ENCODE measurements at places on chromosomes 12 and 14.

GRCh38 chr12:108859923-108860291 is 2.5 kb upstream of the SSH1 start:
- no peak for DNase-seq

DNA sequence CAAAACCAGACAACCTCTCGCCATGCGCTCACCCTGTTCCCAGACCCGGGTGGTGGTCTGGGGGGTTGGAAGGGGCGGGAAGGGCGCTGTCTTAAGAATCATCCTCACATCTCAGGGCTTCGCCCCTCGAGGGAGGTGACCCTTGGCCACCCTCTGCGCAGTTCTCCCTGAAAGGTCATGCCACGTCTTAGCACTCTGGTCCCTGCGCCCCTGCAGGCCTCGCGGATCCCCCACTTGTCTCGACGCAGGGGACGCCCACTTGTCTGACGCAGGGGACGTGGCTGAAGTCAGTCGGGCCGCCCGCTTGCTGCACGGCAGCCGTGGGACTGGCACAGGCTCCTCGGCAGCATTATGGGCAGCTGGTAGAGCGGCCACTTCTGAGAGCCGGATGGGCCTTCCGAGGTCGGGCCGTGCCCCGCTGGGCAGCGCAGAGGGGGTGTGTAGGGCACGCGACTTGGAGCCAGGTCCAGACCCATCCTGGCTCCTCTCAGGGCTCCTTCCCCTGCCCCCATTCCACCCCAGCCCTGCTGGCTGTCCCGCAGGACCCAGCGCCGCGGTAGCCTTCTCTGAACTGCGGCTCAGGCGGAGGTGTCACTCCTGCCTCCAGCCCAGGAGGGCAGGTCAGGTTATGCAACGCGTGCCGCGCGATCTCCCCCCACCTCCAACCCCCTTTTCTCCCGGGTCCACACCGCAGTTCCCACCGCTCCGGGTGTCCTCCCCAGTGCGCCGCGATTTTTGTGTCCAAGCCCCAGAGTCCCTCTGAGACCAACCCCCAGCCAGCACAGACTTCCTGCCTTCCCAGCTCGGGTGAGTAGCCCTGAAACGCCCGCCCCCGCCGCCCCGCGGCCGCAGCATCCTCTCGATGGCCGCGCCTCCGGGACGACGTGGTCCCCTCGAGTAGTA is 40.9 kb upstream of the CAPRIN2 start:
- peak; percentile 16 for DNase-seq

GRCh38 chr12:88011755-88012154 is 17.4 kb downstream of the C12orf50 start:
- no peak for DNase-seq

DNA sequence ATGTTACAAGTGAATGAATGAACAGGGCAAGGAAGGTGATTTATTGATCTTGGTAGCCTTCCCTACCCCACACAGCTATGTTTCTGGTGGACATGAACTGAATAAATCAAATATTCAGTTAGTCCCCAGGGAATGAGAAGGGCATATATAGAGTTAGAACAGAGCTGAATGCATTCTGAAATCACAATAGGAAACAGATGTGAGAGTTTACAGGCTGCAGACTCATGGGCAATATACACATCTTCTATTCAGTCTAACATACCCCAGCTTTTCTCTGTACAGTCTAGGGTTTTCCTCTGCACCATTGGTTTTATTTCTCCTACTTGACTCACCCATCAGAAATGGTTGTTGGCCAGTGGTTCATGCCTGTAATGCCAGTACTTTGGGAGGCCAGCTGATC is 7.3 kb upstream of the STX2 start:
- DNase-seq = no peak

GRCh38 chr12:29752121-29752520 is 31.6 kb downstream of the TMTC1 start:
- no peak for DNase-seq

- DNase-seq = no peak
These were observed 6.5 kb upstream of the BCAT1 start for GRCh38 chr12:24955389-24955788.

- peak; percentile 29 for DNase-seq
These were observed 127.1 kb downstream of the FIGNL2 start for GRCh38 chr12:51721282-51721940.

- no peak for DNase-seq
These were observed 28.1 kb downstream of the CFAP251 start for GRCh38 chr12:121946313-121947025.

- DNase-seq = no peak
These were observed 198.3 kb upstream of the PDZRN4 start for GRCh38 chr12:40989785-40990184.

DNA sequence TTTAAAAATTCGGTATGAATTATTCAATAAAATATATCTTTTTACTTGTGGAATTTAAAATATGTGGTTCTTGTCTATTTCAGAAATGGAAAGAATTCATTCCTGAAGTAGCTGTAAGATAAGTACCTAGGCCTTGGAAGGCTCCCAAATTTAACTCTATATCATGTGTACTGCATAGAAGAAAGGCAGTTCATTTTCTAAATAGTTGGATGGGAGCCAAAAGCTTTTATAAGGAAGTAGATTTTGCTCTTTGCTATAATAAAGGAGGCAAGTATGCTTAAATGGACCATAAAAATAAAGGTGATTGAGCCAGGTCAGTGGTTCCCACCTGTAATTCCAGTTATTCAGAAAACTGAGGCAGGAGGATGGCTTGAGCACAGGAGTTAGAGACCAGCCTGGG is 187.5 kb downstream of the ATXN7L3B start:
- DNase-seq = no peak

DNA sequence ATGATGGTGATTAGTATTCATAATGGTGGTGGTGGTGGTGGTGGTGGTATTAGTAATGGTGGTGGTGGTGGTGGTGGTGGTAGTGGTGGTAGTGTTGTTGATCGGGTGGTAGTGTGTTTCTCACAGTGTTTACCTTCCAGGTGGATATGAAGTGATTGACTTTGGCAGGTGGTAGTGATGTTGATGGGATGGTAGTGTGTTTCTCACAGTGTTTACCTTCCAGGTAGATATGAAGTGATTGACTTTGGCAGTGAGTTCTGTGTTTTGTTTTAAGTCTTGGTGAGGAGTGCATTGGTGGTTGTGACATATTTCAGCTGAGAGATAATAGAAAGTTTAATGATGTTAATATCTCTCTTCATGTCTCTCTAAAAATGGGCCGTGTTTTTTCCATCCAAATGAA is 189.4 kb downstream of the TMTC2 start:
- DNase-seq = no peak

DNA sequence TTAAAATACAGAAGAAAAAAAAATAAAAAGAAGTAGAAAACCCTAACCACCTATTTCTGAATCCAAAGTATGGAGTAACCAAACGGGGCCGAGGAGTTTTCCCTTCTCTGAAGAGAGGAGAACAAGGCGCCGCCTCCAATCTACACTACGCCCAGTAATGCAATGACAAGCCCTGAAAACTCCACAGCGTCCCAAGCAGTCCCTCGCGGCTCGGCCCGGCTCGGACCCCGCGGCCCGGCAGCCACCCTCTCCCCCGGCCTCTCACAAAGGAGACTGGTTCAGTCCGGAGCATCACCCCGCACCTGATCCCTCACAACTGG is 371 bp downstream of the CHD8 start:
- no peak for DNase-seq

DNA sequence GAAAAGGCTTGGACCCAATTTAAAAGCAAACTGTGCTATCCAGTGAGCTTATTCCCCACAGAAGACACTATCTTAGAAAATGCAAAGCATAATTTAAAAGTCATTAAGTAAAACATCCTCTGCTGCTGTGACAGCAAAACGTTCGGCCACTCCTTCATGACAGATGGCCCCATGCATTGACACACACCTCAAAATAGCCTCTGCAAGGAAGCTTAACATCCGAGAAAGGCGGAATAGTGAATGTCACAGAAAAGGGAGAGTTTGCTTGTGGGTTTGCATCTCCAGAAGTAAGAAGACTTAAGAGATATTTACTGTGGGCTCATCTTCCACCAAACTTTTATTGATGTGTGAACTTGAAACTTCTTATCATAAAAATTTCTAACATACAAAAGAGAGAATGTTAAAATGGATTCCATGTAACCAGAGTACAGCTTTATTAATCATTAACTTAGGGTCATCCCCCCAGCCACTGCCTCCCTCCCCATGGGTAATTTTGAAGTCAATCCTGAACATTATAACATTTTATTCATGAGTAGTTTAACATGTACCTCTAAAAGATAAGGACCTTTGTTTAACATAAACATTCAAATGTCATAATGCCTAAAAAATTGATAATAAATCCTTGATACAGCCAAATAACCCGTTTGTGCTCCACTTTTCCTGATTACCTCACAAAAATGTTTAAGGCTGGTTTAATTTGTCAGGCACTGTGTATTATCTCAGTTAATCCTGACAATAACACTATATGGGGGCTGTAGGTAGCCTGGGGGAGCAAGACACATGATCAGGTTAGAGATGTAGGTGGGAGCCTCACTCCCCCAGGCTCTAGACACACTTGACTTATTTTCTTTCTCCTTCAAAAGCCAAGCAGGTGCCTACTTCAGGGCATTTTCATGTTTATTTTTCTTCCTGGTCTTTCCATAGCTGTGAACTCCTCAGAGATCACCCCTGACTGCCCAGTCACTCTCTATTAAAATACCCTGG is 119.7 kb upstream of the TMCC3 start:
- no peak for DNase-seq

GRCh38 chr14:53209370-53209769 is 56.2 kb upstream of the DDHD1 start:
- DNase-seq = no peak

DNA sequence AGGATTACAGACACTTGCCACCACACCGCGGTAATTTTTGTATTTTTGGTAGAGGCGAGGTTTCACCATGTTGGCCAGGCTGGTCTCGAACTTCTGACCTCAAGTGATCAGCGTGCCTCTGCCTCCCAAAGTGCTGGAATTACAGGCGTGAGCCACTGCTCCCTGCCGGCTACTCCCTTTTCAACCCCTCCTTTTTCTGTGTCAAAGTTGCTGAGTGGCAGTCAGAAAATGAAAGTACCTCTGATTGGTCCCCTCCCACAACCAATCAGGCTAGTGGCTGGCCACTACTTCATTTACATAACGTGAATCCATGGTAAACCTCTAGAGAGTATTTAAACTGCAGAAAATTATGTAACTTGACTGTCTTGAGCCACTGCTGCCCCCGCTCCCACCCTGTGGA is 5.9 kb downstream of the RESF1 start:
- no peak for DNase-seq

- peak; percentile 28 for DNase-seq
These were observed 1.3 kb upstream of the NCOR2 start for GRCh38 chr12:124568431-124569374.

GRCh38 chr12:76460807-76461206 is 98.8 kb downstream of the OSBPL8 start:
- DNase-seq = no peak

- no peak for DNase-seq
These were observed 178.5 kb downstream of the SSPN start for GRCh38 chr12:26373606-26374495.

DNA sequence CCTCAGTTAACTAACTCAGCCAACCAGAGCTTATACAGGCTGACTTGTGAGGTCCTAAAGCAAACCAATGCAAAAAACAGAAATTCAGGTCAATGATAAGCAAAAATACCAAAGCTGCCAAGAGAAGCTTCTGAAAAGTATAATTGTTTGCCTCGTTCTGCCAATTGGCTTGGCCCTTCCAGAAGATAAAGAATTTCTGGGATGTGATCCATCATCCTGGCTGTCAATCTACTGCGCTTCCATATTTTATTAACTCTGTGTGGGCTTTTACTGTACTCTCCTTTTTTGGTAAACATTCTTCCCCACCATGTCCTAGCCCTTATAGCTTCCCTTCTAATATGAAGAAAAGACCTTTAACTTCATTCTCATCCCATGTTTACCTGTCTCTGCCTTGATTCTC is 387.9 kb downstream of the TMEM117 start:
- no peak for DNase-seq

- DNase-seq = no peak
These were observed 409.7 kb downstream of the EGLN3 start for GRCh38 chr14:33541171-33541570.

- no peak for DNase-seq
These were observed 268.9 kb downstream of the FLRT2 start for GRCh38 chr14:85798856-85799255.

GRCh38 chr14:75579882-75580281 is 1.5 kb downstream of the FLVCR2 start:
- DNase-seq = no peak

DNA sequence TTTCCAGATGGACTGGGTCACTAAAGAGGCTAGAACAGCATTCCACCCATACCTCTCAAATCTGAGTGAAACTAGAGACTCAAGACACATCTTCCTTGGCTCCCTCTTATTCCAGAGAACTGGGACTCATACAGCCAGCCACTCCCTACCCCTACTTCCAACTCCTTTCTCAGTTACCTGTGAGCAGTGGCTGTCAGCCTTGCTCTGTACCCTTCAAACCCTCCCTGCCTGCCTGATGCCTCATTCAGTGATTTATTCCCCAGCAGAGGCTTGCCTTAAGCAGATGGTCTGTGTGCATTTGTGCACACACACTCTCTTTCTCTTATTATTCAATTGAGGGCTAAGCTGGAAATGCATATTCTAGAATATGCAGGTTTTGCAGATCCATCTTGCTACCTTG is 14.6 kb downstream of the GPR84 start:
- DNase-seq = no peak

DNA sequence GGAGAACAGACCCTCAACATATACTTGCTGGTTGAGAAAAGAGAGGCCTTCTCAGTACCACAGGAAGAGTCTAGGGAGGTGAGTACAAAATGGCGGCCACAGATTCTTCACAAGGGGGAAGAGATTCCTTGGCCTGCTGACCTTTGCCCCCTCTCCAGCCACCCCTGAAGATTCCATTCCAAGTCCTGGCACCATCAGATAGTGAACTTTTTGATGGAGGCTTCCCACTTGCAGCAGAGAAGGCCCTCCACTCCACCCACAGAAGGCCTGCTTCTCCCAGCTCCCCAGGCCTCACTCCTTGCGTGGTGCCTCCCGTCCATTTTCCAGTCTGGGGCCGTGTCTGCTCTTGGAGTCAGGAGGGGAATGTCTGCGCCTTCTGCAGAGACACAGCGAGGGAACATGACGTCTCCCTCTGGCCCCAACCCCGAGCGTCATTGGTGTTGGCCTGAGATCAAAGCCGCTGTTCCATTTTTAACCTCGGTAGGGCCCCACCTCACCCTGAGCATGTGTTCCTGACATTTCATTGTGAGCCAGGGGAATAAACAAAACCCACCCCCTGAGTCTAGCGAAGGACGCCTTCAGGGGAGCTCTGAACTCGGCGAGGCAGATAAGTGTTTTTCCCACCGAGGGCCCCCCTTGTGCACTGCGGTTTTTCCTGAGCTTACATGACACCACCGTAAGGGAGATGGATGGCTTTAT is 268.7 kb upstream of the TBX3 start:
- DNase-seq = no peak

DNA sequence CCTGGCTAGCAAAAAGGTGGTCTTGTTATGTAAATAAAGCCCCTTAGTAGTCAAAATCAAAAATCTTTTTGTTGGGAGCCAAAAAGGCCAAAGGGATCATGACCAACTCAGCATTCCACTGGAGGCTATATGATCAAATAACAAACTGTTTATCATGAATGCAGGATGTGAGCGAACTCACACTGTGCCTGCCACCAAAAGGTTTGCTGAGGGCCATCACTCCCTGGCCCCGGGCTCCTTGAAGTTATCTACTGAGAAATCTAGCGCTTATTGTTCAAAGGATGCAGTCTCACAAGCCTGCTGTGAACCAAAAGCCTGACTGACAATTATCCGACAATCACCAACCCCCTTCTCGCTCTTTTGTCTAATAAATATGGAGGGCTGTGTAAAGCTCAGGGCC is 107.2 kb upstream of the DDHD1 start:
- no peak for DNase-seq

Measured in CD8-positive, alpha-beta T cell (primary cell).